Stimulated activated naive CD4-positive, alpha-beta T cell treated with Interleukin-2 at 50 U/mL for 16 hours (primary cell): ENCODE measurements at places on chromosomes 5 and 9.

DNA sequence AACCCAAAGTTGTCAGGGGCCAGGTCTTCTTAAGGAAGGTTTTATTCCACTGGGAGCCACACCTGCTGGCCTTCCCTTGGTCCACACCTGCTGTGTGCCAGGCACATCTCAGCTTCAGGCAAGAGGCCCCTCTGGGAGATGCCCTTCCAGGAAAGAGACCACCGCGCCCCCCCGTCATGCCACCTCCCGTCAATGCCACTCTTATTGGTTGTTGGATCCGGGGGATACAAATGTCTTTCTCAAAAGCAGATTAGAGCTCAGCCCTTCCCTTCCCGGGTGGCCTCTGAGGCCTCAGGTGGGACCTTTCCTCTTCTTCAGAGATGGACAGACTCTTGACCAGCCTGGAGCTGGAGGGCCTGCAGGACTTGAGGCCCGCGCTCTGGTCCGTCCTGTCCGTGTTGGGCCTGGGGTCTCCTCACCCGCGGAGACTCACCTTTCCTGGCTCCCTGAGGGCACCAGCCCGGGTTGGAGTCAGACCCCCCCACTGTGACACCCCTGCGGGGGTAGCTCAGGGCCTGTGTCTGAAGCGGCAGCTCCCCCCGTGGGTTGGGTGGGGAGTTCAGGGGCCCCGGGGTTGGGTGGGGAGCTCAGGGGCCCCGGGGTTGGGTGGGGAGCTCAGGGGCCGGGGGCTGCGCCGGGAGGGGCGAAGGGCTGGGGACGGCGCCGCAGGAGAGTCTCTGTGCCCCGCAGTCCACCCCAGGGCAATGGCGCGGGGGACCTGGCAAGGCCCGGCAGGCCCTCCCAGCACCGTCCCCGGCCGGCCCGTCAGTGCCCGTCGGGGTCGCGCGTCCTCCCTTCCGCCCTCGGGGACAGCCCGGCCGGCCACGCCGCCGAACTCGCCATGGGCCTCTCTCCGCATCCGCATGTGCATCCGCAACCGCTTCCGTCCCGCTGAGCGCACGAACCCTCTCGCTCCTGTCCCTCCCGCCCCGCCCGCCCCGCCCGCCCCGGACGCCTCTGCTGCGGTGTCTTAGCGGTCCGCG is 3.7 kb upstream of the SLC9A3 start:
- no peak for DNase-seq

GRCh38 chr5:180600554-180601041 is 9.3 kb upstream of the SCGB3A1 start:
- no peak for DNase-seq

- no peak for DNase-seq
These were observed 138.3 kb downstream of the PAX5 start for GRCh38 chr9:36895744-36896260.

DNA sequence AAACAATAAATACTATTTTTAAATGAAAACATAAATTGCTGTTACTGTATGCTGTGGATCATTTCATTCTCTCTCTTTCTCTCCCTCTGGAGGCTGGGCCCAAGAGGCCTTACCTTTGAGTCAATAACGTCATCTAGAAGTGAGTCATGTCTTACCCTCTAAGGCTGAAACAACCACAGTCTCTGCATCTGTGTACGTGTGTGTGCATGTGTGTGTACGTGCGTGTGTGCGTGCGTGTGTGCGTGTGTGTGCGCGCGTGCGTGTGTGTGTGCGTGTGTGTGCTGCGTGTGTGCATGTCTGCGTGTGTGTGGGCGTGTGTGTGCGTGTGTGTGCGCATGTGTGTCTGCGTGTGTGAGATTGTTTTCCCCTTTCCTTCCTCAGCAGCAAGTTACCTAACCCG is 13.6 kb upstream of the IL17B start:
- no peak for DNase-seq

DNA sequence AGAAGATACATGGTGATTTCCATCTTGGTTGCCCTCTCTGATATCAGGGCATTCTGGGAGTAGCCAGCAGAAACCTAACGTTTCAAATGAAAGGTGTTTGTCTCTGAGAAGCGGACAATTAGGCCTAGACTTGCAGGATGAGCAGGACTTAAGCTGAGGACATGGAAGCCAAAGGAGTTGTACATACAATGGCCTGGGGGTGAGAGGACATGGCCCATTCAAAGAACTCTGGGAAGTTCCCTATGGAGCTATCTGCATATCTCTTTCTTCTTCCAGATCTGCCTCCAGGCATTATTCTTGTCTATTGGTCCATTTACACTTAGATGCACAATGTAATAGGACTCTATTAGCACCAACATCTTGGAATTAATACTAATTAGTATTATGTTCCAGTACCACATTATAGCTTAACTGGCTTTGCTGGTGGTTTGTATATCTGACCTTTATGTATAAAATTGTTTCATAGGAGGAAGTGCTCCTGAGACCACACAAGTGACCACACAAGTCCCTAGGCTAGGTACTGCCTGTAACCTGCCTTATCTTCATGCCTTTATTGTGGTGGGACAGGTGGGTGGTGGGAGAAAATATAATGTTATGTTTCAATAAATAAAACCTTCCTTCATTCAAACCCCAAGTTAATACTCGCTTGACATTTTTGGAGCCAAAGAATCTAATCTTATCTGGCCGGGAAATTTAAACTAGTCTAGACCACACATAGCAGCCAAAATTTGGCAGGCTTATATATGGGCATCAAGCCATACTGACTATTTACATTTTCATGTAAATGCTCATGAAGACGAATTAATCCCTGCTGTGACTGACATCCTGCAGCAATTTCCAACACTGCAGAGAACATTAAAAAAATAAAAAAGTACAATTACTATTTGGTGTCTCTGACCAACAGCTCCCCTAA is 52.1 kb upstream of the EQTN start:
- DNase-seq: no peak

GRCh38 chr5:88808153-88808552 is 74.8 kb downstream of the MEF2C start:
- no peak for DNase-seq

DNA sequence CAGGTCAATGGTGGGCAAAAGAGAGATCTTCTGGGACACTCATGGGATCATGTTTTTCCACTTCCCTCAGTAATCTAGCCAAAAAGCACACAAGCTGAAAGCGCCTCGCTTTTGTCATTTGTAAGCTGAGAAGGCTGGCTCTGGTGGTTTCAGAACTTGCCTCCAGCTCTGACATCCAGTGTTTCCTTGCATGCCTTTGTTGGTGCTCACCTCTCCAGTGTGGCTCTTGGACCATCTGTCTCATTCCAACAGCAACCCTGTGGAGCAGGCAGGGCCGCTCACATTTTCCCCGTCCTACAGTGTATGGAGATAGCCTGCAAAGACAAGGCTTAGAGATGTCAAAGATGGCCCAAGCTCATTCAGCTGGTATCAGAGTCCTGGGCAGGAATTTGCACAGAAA is 160.8 kb upstream of the KLF4 start:
- no peak for DNase-seq
